Activated CD8-positive, alpha-beta T cell treated with anti-CD3 and anti-CD28 coated beads, Interleukin-2, amount 10 ng/mL, durations not matched to agents 7 days and 5 days (primary cell): ENCODE measurements at places on chromosomes 2 and 18. TPM values are rescaled to one million over a fixed set of nuclear protein-coding genes. Genes with fewer than 3 reads are reported as not detected.
A peak's percentile ranks its signal among the peaks of the same experiment; 100 is the strongest.

GRCh38 chr2:240896871-240897692 lies 1.1 kb upstream of the MAB21L4 start:
- no peak for DNase-seq

DNA sequence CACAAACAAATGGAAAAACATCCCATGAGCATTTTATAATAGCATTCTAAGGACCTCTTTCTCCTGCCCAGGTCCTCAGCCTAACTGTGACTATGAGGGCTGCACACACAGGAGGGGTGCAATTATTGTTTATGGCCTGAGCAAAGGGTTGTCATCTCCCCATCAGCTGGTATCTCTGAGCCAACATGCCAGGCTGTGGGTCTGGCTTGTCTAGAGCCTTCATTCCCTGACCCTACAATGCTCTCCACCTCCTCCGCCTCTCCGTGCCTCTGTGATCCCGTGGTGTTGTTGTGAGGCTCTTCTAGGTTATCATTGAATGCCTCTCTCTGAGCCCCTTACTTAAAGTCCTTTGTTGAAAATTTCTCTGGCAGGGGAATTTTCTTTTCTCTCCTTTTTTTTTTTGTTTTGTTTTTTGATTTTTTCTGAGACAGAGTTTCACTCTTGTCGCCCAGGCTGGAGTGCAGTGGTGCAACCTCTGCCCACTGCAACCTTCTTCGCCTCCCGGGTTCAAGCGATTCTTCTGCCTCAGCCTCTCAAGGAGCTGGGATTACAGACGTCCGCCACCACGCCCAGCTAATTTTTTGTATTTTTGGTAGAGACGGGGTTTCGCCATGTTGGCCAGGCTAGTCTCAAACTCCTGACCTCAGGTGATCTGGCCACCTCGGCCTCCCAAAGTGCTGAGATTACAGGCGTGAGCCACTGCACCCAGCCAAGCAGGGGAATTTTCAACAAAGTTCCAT lies 126.4 kb downstream of the SMAD7 start:
- peak; percentile 4 for DNase-seq

DNA sequence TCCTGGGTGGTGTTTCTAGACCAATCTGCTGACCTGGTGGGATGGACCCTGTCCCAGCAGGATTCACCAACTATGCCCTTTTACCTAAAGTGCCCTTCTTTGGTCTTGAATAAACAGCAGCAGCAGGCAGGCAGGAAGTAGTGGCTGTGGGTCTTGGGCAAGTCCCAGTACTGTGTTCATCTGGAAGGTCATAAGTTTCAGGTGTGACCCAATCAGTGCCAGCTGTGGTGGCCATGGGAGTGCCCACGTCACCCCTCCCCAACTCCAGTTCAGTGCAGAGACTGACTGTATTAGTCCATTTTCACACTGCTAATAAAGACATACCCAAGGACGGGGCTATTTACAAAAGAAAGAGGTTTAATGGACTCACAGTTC lies 148.3 kb upstream of the SRD5A2 start:
- DNase-seq: no peak

- DNase-seq: no peak
Measured at GRCh38 chr2:194301946-194302345, 1355.1 kb upstream of the SLC39A10 start.

- no peak for DNase-seq
Measured at GRCh38 chr2:139544186-139544851, 764.1 kb upstream of the NXPH2 start.

DNA sequence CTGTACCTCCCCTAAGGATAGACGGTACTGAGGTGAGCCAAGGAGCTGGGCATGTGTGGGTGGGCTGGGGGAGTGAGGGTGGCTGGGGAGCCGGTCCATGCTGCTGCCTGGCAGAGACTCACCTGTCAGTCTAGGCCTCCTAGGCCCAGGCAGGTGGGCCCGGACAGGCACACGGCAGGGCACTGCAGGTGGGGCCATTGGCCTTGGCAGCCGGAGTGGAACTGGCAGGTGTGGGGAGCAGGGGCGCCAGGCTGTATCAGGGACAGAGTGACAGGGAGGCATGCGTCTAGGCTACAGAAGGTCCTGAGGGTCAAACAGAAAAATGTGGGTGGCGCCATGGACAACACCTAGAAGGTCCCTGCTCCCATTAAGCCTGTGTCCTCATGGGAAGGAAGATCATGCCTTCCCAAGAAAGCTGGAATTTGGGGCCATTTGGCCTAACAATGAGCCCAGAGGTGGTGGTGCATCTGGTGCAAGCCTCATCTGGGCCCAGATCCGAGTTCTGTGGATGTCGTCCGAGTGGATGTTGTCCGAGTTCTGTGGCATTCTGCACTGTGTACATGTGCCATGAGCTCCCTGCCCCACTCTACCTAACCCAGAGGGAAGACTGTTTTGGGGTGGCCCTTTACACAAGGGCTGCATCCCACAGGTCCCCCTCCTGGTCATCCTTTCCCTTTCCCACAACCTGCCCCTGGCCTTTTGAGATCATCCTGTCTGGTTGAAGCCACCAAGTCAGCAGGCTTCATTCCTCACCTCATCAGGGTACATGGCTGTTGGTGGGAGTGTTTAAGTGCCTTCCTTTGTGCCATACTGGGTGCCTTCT lies 249.7 kb downstream of the GLI2 start:
- DNase-seq: no peak

GRCh38 chr2:143824791-143825190 lies 695.1 kb downstream of the ZEB2 start:
- no peak for DNase-seq

- no peak for DNase-seq
Measured at GRCh38 chr18:58299135-58299473, 255.1 kb downstream of the NEDD4L start.

DNA sequence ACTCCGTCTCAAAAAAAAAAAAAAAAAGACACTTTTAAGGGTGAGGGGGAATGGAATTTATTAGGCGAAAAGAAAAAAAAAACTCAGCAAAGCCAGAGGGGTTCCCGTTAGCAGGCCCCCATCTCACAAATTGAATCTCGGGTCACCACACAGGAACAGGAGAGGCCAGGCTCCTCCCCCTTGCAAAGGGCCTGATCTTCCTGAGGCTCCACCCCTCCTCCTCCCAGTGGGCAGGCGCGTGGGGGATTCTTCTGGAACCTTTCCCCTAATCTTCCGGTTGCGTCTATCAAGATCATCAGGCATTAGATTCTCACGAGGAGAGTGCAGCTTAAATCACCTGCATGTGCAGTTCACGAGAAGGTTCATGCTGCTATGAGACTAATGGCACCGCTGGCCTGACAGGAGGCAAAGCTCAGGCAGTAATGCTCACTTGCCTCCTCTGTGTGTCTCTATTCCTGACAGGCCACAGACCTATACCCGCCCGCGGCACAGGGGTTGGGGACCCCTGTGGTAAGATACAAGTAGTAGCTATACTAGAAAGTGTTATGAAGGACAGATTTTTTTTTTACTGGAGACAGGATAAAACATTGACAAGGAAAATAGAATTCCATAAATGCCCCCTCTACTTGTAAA lies 45.8 kb downstream of the TAF4B start:
- no peak for DNase-seq

- no peak for DNase-seq
Measured at GRCh38 chr2:184644685-184645084, 46.4 kb downstream of the ZNF804A start.

GRCh38 chr2:63053889-63054602 lies 3.4 kb downstream of the OTX1 start:
- DNase-seq: peak; percentile 43

- DNase-seq: no peak
Measured at GRCh38 chr2:128416806-128417205, 98.1 kb upstream of the HS6ST1 start.

DNA sequence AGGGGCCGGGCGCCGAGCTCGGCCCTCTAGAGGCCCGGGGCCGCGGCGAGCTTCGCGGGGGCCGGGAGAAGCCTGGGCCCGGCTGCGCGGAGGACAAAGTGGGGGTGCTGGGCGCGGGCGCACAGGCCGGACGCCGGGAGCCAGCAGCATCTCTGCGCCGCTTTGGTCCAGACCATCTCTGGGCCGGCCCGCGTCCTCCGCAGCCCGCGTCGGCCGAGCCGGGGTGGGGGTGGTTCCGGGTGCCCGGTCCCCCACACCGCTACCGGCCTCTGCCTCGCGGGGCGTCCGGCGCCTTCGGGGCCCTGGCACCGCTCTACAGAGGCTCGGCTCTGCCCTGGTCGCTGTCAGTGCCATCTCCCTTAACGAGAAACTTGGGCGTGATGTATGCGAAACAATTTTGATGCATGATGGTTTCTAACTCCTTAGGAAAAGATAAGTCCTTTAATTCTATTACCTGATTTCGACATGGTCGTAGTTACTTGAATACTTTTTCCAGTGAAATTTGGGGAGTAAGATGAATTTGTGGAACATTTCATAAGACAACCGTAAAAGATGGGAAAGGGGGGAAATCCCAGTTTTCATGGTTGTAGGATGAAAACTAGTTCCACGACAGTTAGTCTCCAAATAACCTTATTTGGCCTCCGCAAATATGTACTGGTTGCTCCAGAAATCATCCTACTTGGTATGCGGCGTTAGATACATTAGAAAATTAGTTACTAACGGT lies 562 bp downstream of the TWSG1 start:
- DNase-seq: peak; percentile 49

- DNase-seq: no peak
Measured at GRCh38 chr2:230879271-230879882, 14.6 kb downstream of the ITM2C start.

DNA sequence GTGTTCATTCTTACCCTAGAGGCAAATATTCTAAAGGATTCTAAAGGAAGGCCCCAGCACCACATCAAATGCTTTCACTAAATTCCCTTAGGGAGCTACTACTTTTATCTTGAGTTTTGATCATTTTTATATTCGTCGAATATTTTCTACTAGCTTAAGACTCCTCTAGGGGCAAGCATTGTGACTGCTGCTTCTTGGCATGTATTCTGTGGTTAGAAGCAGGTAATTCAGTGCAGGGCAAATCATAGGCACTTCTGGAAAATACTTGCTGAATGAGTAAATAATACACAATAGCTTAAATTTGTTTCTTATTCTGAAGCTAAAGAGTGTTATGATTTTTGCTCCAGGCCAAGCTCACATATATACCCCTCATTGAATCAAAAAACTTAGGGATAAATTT lies 136.4 kb downstream of the LRP2 start:
- DNase-seq: no peak

DNA sequence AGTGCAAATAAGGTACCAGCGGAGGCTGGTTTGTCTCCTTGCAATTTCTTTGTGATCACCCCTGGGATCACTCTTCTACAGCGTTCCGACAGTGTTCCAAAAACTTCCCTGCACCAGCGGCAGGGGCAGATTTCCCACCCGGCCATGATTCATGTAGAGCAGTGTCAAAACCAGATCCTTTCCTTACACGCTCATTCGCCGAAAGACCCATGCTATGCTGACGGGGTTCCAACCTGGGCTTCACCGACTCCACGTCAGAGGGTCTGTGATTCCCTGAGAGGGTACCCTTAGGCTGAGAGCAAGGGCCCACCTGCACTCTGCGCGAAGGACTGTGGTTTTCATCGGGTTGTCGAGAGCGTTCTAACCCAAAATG lies 423 bp upstream of the TTC27 start:
- no peak for DNase-seq

- DNase-seq: no peak
Measured at GRCh38 chr2:128603411-128603924, 284.8 kb upstream of the HS6ST1 start.

Gene UGT1A7
- total RNA-seq: not detected

Gene INPP4A
- 157 TPM for total RNA-seq

Gene ZNF804A
- total RNA-seq: not detected

Gene RNF144A
- total RNA-seq: 76.9 TPM

Gene FNDC4
- not detected for total RNA-seq

Gene TMEM37
- total RNA-seq: not detected

Gene TACR1
- total RNA-seq: not detected
